Upper lobe of right lung (tissue), 1 donor: ENCODE measurements at places on chromosomes 3 and 15.

DNA sequence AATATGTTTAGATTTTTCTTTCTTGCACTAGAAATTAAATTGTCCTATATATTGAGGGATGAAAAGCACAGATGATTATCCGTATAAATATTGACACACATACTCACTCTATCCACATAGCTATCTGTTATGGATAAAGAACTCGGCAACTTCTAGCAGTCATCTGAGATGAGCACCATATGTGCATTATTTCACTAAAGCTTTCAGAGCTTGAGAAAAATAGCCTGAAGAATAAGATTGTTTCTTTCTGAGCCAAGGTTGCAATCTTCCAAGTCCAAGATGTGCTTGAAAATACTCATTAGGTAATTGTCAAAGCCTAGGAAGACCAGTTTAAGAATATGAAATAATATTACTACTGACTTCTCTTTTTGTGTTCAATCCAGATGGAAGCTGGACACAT lies 40.5 kb downstream of the COL8A1 start:
- no peak for DNase-seq
- peaks cover 1% of the 10 kb centered on the region for H3K4me1 ChIP-seq
- no peaks in the 10 kb centered on the region for H3K27me3 ChIP-seq
- no peak overlapping the region for H3K4me3 ChIP-seq

GRCh38 chr3:150096700-150097587 lies 126.2 kb upstream of the PFN2 start:
- H3K4me3 ChIP-seq = no peak overlapping the region
- H3K27ac ChIP-seq = no peak overlapping the region
- DNase-seq = no peak

DNA sequence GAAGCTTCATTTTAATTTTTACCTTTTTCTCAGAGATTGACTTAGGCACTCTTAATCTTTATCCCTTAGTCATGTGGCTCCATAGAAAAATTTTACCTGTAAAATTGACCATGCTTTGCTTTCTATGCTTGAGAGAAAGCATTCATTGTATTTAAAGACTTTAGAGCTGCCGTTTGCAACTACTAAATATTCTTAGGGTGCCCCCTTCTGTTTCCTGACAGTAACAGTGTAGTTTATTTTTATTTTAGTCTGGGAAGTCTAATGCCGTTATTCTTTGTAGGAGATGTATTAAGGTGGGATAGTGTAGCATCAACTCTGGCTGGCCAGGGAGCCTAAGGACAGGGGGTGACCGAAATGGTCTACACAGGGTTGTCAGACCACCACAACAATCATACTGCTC lies 84.5 kb upstream of the SYNPR start:
- H3K4me3 ChIP-seq = no peak overlapping the region
- H3K27me3 ChIP-seq = no peaks in the 10 kb centered on the region
- no peak for DNase-seq
- no peaks in the 10 kb centered on the region for H3K36me3 ChIP-seq

DNA sequence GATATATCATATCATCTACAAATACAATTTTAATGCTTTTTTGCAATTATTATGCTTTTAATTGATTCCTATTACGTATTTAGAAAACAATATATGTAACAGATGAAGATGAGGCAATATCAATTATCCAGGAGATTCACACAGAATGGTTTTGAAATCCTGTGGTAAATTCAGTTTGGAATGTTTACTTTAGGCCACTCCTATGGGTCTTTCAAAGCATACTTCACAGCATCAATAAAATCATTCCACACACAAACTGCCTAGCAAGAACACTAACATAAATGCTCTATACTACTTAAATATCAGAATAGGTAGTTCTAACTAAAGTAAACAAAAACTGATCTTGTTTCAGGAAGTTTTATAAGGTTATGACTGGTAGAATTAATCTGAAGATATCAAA lies 90.5 kb downstream of the FAM227B start:
- no peak overlapping the region for H3K4me3 ChIP-seq
- no peaks in the 10 kb centered on the region for H3K27me3 ChIP-seq
- DNase-seq = no peak

- H3K4me1 ChIP-seq = no peaks in the 10 kb centered on the region
- H3K27ac ChIP-seq = no peak overlapping the region
- H3K36me3 ChIP-seq = no peaks in the 10 kb centered on the region
- DNase-seq = no peak
- no peak overlapping the region for H3K4me3 ChIP-seq
- no peaks in the 10 kb centered on the region for H3K27me3 ChIP-seq
Observed at GRCh38 chr3:30299674-30300385, 306.6 kb upstream of the TGFBR2 start.

- H3K4me1 ChIP-seq = no peaks in the 10 kb centered on the region
- no peak overlapping the region for H3K4me3 ChIP-seq
- DNase-seq = no peak
- no peak overlapping the region for H3K27ac ChIP-seq
- H3K27me3 ChIP-seq = no peaks in the 10 kb centered on the region
Observed at GRCh38 chr3:149894205-149894604, 76.5 kb downstream of the PFN2 start.

DNA sequence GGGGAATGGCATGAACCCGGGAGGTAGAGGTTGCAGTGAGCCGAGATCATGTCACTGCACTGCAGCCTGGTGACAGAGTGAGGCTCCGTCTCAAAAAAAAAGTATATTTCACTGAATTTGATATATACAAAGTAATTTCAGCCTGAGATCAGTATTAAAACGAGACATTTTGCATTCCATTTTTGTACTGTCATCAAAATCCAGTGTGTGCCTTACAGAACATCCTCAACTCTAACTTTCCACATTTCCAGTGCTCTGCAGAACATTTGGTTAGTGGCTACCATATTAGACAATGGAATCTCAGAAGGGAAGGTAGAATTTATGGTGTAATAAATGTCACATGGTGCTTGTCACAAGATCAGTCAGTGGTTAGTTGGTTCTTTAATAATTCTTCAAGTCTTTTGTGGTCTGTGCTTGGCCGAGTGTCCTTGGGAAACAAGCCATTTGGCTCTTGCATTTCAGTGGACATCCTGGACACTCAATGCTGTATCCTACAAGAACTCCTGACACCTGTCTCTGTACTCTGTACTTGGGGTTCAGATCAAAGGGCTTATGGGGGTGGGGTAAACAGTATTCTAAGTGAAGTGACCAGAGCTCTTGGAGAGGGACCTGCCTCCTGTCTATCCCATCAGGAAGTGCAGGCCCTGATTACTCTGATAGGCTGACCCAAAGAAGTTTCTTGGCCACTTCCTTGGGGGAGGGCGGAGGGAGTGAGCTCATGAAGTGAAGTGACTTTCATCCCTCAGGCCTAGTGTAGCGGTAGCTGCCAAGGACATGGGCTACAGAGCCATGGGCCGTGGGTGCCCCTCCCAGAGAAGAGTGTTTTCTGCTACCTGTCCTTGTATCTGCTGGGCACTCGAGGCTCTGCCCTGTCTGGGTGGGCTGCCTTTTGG lies 3.7 kb downstream of the ACVR2B start:
- no peak overlapping the region for H3K27ac ChIP-seq
- peaks cover 54% of the 10 kb centered on the region for H3K4me1 ChIP-seq
- no peaks in the 10 kb centered on the region for H3K36me3 ChIP-seq
- no peak for DNase-seq
- no peaks in the 10 kb centered on the region for H3K27me3 ChIP-seq

DNA sequence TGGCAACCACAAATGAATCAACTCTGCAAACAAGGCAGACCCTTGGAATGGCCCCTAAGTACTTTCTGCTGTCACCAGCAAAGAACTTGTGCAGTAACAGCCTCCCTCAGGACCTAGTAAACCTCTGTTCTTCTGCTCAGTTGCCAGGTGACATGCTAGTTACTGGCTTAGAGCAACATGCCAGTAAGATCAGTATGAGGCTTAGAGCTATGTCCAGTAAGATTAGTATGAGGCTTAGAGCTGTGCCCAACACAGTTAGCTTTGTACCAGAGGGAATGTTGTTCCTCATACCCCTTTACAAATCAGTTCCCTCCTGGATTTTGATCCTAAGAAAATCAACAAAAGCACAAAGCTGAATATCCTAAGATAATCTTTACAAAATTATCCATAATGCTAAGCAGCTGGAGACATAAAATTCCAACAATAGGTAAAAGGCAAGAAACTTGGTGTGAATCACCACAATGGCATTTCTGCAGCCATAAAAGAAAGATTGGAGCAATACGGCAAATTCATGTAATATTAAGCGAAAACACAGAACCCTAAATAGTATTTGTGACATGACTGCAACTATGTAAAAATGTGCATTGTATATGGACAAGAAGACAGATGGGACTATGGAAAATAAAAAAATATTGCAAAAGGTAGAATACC lies 107.3 kb upstream of the LPP start:
- no peak overlapping the region for H3K4me3 ChIP-seq
- no peak overlapping the region for H3K27ac ChIP-seq
- H3K4me1 ChIP-seq = no peaks in the 10 kb centered on the region
- no peak for DNase-seq
- no peaks in the 10 kb centered on the region for H3K27me3 ChIP-seq
- H3K36me3 ChIP-seq = no peaks in the 10 kb centered on the region

- no peak overlapping the region for H3K4me3 ChIP-seq
- no peaks in the 10 kb centered on the region for H3K36me3 ChIP-seq
- H3K27ac ChIP-seq = no peak overlapping the region
- DNase-seq = no peak
- H3K4me1 ChIP-seq = peaks cover 21% of the 10 kb centered on the region
- H3K27me3 ChIP-seq = no peaks in the 10 kb centered on the region
Observed at GRCh38 chr3:71384837-71385716, 198.5 kb downstream of the FOXP1 start.

- no peak for DNase-seq
- no peaks in the 10 kb centered on the region for H3K36me3 ChIP-seq
- H3K4me1 ChIP-seq = peaks cover 15% of the 10 kb centered on the region
- no peaks in the 10 kb centered on the region for H3K27me3 ChIP-seq
Observed at GRCh38 chr15:41401904-41402267, 410 bp downstream of the NDUFAF1 start.

- no peak for DNase-seq
- no peaks in the 10 kb centered on the region for H3K27me3 ChIP-seq
- peak overlapping the region; percentile 21 for H3K4me3 ChIP-seq
- no peaks in the 10 kb centered on the region for H3K4me1 ChIP-seq
Observed at GRCh38 chr15:97234851-97235610, 725.5 kb upstream of the ARRDC4 start.

DNA sequence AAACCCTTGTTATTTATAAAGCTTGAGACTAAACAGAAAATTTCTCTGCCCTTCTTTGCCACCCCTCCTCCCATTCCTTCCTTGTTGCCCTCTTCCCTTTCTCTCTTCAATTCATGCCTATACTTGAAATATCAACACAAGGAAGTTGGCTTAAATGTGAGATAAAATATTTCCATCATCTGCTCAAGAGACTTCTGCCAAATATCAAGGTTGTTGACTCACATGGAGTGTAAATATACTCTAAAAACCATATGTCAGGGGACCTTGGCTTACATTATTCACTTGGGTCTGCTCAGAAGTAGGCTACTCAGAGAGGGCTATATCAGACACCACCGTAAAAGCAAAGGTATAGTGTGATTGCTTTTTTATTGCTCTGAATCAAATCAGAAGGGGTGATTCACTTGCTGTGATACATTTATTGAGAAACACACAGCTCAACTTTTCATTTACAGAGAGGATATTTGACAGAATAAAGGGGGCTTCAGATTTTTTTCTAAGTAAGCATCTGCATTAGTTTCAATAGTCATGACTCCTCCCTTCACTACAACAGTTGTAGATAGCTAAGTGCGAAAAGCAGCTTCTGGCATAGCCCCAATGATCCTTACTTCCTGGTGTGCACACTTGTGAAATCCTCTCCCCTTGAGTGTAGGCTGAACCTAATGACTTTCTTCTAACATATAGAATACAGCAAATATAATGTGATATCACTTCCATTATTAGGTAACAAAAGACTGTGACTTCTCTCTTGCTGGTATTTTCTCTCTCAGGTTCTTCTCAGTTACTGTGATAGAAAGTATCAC lies 386.2 kb downstream of the EFHB start:
- H3K4me3 ChIP-seq = no peak overlapping the region
- DNase-seq = no peak
- no peaks in the 10 kb centered on the region for H3K4me1 ChIP-seq
- no peaks in the 10 kb centered on the region for H3K36me3 ChIP-seq
- no peaks in the 10 kb centered on the region for H3K27me3 ChIP-seq

- no peak overlapping the region for H3K4me3 ChIP-seq
- H3K4me1 ChIP-seq = peaks cover 5% of the 10 kb centered on the region
- no peak overlapping the region for H3K27ac ChIP-seq
- no peaks in the 10 kb centered on the region for H3K36me3 ChIP-seq
- no peak for DNase-seq
Observed at GRCh38 chr3:140500473-140500872, 177.4 kb upstream of the TRIM42 start.
